ENCODE measurements at places on chromosomes 11 and 22. TPM values are rescaled to one million over a fixed set of nuclear protein-coding genes. Genes with fewer than 3 reads are reported as not detected.

- no peaks in the 10 kb centered on the region for H3K27me3 ChIP-seq
- no peak for DNase-seq
- H3K27ac ChIP-seq, result no peak overlapping the region
- H3K4me1 ChIP-seq, result no peaks in the 10 kb centered on the region
These were observed 76.0 kb downstream of the RBFOX2 start for GRCh38 chr22:35952576-35952975.

DNA sequence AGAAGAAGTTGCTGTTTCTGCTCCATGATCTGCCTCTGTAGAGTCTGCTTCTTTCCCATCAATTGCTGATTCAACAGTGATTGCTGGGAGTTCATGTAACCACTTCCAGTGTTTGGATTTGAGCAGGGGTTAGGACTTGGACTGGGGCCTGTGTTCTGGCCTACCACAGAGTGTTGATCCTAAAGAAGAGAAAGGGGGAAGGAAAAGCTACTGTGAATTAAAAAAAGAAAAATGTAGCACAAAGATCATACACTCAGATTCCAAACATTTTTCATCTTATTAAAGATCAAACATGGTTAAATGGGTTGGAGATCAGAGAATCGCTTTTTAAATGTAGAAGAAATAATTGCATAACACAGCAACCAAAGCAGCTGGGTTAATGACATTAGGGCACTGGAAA lies 67.6 kb upstream of the MTMR2 start:
- no peaks in the 10 kb centered on the region for H3K27me3 ChIP-seq
- DNase-seq, result no peak
- no peak overlapping the region for H3K27ac ChIP-seq
- H3K4me1 ChIP-seq, result no peaks in the 10 kb centered on the region
- H3K36me3 ChIP-seq, result no peaks in the 10 kb centered on the region
- H3K4me3 ChIP-seq, result no peak overlapping the region

- H3K4me1 ChIP-seq, result peaks cover 67% of the 10 kb centered on the region
- no peak for DNase-seq
- H3K27ac ChIP-seq, result peak overlapping the region; percentile 91
- H3K36me3 ChIP-seq, result no peaks in the 10 kb centered on the region
- H3K27me3 ChIP-seq, result peaks cover 1% of the 10 kb centered on the region
- H3K4me3 ChIP-seq, result no peak overlapping the region
These were observed 4.3 kb downstream of the CBX7 start for GRCh38 chr22:39148026-39148726.

GRCh38 chr11:27124514-27125264 lies 84.1 kb downstream of the BBOX1 start:
- H3K36me3 ChIP-seq, result no peaks in the 10 kb centered on the region
- no peak overlapping the region for H3K4me3 ChIP-seq
- DNase-seq, result no peak
- H3K4me1 ChIP-seq, result no peaks in the 10 kb centered on the region
- no peak overlapping the region for H3K27ac ChIP-seq
- H3K27me3 ChIP-seq, result no peaks in the 10 kb centered on the region

GRCh38 chr11:75035256-75035655 lies 46.5 kb downstream of the NEU3 start:
- no peak for DNase-seq
- peaks cover 3% of the 10 kb centered on the region for H3K4me1 ChIP-seq
- H3K27me3 ChIP-seq, result no peaks in the 10 kb centered on the region
- no peak overlapping the region for H3K4me3 ChIP-seq
- H3K36me3 ChIP-seq, result no peaks in the 10 kb centered on the region

- peaks cover 22% of the 10 kb centered on the region for H3K36me3 ChIP-seq
- H3K27ac ChIP-seq, result no peak overlapping the region
- no peak for DNase-seq
- no peak overlapping the region for H3K4me3 ChIP-seq
These were observed 7.2 kb downstream of the CAT start for GRCh38 chr11:34445956-34446355.

- DNase-seq, result no peak
- no peak overlapping the region for H3K4me3 ChIP-seq
- H3K27me3 ChIP-seq, result no peaks in the 10 kb centered on the region
- H3K27ac ChIP-seq, result no peak overlapping the region
- no peaks in the 10 kb centered on the region for H3K36me3 ChIP-seq
These were observed 189.3 kb upstream of the MTMR2 start for GRCh38 chr11:96113193-96113681.

- DNase-seq, result no peak
- no peaks in the 10 kb centered on the region for H3K4me1 ChIP-seq
- H3K4me3 ChIP-seq, result no peak overlapping the region
- no peak overlapping the region for H3K27ac ChIP-seq
- H3K27me3 ChIP-seq, result no peaks in the 10 kb centered on the region
- H3K36me3 ChIP-seq, result no peaks in the 10 kb centered on the region
These were observed 53.0 kb downstream of the CEP164 start for GRCh38 chr11:117380676-117381075.

GRCh38 chr22:24965822-24966626 lies 13.5 kb downstream of the KIAA1671 start:
- DNase-seq, result no peak
- no peak overlapping the region for H3K4me3 ChIP-seq
- H3K4me1 ChIP-seq, result no peaks in the 10 kb centered on the region
- no peak overlapping the region for H3K27ac ChIP-seq

DNA sequence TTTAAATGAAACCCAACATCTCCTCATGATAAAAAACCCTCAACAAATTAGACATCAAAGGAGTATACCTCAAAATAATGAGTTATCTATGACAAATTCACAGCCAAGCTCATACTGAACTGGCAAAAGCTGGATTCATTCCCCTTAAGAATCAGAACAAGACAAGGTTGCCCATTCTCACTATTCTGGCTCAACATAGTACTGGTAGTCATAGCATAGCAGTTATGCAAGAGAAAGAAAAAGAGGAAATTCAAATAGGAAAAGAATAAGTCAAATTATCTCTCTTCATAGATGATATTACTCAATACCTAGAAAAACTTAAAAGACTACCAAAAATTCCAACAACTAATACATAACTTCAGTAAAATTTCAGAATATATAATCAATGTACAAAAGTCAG lies 29.4 kb upstream of the XKR3 start:
- H3K4me3 ChIP-seq, result no peak overlapping the region
- no peak for DNase-seq
- no peaks in the 10 kb centered on the region for H3K27me3 ChIP-seq
- H3K27ac ChIP-seq, result no peak overlapping the region

GRCh38 chr11:76857781-76858410 lies 2.8 kb upstream of the ACER3 start:
- no peaks in the 10 kb centered on the region for H3K36me3 ChIP-seq
- H3K4me1 ChIP-seq, result peaks cover 19% of the 10 kb centered on the region
- H3K27me3 ChIP-seq, result no peaks in the 10 kb centered on the region
- H3K4me3 ChIP-seq, result no peak overlapping the region

DNA sequence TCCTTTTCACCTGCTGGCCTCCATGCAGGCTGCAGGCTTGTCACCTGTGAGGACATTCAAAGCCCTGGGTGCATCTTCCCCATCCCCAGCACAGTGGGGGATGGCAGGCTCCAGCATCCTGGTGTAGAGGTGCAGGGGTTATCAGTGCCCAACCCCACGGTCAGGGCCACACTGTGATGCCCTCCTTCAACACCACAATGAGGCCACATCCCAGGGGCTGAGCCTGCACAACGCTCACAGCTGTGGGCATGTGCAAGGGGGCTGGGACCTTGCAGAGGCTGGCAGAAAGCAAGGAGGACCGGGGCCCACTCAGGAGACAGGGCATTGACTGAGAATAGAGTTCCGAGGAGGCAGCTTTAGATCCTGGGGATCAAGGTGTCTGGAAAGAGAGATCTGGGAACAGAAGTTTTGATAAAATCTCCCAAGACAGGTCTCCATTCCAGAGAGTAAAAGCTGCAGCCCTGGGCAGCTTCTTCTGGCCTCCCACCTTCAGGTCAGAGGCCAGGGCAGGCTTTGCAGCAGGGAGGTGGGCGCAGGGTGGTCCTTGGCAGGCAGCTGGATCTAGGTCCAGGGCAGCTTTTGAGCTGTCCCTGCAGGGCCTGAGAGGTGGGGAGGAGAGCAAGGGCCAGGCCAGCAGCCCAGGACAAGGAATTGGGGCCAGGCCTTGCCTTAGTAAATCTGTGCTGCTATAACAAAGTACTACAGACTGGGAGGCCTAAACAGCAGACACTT lies 250.8 kb upstream of the B3GAT1 start:
- no peak overlapping the region for H3K27ac ChIP-seq
- H3K4me3 ChIP-seq, result no peak overlapping the region
- H3K4me1 ChIP-seq, result no peaks in the 10 kb centered on the region
- no peaks in the 10 kb centered on the region for H3K27me3 ChIP-seq

GRCh38 chr11:77442394-77443053 lies 31.4 kb downstream of the PAK1 start:
- H3K4me1 ChIP-seq, result peaks cover 3% of the 10 kb centered on the region
- no peak for DNase-seq
- no peaks in the 10 kb centered on the region for H3K36me3 ChIP-seq
- H3K27me3 ChIP-seq, result no peaks in the 10 kb centered on the region

DNA sequence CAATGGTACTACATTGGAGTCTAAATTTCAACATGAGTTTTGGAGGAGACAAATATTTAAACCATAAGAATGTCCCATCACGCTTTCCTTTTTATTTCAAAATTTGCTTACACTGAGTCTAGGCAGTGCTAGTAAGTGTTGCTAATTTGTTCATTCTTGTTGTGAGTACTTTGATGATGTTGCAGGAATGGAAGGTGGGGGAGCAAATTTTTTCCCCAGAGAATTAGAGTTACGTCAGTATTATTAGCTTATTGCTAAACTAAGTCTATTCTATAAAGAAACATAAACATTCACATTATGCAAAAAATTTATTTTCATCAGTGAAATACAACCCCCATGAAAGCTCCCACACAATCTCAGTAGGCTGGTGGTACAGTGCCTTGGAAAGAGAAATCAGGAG lies 88.0 kb downstream of the BLID start:
- no peak overlapping the region for H3K27ac ChIP-seq
- no peaks in the 10 kb centered on the region for H3K27me3 ChIP-seq
- H3K4me1 ChIP-seq, result no peaks in the 10 kb centered on the region

DNA sequence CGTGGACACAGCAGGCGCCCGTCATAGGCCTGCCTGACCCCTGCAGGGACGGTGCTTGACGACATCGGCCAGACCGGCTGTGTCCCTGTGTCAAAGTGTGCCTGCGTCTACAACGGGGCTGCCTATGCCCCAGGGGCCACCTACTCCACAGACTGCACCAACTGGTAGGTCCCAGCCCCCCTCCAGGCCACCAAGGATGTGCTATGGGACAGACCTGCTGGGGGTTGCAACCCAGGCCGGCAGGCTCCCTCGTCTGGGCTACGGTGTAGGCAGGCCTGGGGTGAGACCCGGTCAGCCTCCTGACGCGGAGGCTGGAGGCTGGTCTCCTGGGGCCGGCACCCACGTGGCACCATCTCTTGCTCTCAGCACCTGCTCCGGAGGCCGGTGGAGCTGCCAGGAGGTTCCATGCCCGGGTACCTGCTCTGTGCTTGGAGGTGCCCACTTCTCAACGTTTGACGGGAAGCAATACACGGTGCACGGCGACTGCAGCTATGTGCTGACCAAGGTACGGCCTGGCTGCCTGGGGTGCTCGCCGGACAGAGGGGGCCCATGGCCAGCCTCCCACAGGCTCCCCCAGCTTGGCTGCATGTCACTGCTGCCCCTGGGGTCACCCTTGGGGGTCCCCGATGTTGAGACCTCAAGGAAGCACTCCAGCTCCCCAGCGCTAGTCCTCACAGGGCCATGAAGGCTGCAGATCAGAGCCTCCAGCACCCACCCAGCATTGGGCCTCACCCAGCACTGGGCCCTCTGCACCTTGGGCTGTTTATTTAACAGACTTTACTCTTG lies 7.7 kb downstream of the MUC5AC start:
- H3K4me1 ChIP-seq, result no peaks in the 10 kb centered on the region
- H3K27ac ChIP-seq, result no peak overlapping the region
- DNase-seq, result no peak
- H3K4me3 ChIP-seq, result no peak overlapping the region
- H3K36me3 ChIP-seq, result no peaks in the 10 kb centered on the region

DNA sequence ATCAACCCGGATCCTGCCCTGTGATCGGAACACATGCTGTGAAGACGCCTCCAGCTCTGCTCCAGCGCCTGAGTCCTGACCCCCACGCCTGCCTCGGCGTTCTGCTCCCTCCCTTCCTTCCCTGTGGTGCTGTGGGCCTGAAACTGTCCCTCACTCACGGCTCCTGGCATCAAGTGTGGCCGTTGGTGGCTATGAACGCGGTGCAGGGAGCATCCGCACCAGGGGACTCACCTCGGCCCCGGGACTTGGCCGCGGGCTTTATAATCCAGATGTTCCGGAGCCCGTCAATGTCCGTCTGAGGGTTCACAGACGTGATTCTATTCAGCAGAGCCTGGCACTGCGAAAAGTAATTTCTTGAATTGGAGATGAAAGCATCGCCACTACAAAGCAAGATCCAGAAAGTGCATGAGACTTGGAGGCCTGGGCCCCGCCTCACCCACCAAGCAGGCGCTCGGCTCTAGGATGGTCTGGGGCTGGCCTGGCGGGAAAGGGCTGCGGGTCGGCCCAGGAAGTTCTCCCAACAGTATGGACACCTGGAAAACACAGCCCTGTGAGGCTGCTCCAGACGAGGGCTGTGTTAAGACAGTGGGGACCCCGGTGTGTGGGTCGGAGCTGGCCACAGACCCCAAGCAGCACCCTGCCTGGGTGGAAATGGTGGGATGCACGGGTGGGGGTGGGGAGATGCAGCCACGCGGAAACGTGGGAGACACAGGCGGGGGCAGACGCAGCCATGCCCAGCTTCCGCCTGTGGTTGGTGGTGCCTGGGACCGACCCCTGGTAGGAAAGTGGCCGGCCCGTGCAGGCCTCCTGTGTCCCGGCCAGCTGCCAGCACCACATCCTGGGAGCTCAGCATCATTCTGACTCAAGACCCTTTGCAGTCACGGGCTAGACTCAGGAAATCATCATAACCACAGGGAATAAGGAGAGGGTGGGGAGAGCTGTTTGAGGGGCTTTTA lies 21.8 kb upstream of the IL17REL start:
- no peak for DNase-seq
- peaks cover 12% of the 10 kb centered on the region for H3K27me3 ChIP-seq
- no peak overlapping the region for H3K4me3 ChIP-seq
- H3K4me1 ChIP-seq, result peaks cover 22% of the 10 kb centered on the region

DNA sequence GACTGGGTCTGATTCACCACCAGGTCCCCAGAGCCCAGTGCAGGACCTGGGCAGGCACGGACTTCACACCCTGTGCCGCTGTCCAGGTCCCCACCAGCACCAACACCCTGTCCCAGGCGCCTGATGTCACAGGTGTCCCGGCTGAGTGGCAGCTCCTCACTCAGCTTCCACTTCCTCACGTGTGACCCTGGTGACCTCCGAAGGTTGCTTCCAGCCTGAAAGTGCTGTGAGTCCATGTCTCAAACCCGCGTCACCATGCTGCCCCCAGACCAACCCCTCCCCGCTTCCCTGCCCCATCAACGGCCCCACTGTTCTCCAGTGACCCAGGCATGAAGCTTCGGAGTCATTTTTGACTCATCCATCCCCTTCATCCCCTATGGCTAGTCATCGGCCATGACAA lies 25.7 kb upstream of the PICK1 start:
- H3K27me3 ChIP-seq, result no peaks in the 10 kb centered on the region
- H3K4me3 ChIP-seq, result no peak overlapping the region
- no peaks in the 10 kb centered on the region for H3K36me3 ChIP-seq
- no peak overlapping the region for H3K27ac ChIP-seq
- no peaks in the 10 kb centered on the region for H3K4me1 ChIP-seq

Gene KRTAP5-9
- 0.34 TPM for total RNA-seq

Gene RASSF10
- not detected for total RNA-seq

Gene PTPRCAP
- 266 TPM for total RNA-seq

Gene RIMBP3C
- 1.3 TPM for total RNA-seq

Gene SYT7
- total RNA-seq, result not detected
